Left cardiac atrium (tissue), 4 donors: ENCODE measurements at places on chromosomes 13 and 19. TPM values are rescaled to one million over a fixed set of nuclear protein-coding genes. Genes with fewer than 3 reads are reported as not detected.
A peak's percentile ranks its signal among the peaks of the same experiment; 100 is the strongest.

Gene CNFN
- not detected for total RNA-seq

GRCh38 chr19:39411832-39412099 is 703 bp upstream of the PLEKHG2 start:
- DNase-seq: peak; percentile 92

GRCh38 chr19:43735957-43736356 is 18.8 kb downstream of the SMG9 start:
- DNase-seq: no peak

GRCh38 chr19:37907735-37908455 is 887 bp downstream of the SIPA1L3 start:
- DNase-seq: no peak

DNA sequence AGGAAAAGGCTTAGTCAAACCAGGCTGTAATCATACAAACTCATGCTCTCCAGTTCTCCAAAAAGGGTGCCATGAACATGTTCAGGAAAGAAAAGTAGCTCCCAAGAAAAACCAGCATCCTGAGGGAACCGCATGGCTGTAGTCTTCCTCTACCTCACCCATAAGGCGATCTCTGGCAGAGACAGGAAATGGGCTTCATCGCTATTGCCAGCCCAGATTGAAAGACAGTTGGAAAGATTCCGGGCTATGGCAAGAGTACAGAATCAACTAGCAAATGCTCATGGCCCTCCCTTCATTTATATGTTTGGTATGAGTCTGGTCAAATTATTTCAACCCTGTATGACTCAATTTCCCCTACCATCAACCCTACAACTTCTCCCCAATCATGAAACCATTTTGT is 140.1 kb downstream of the LHFPL6 start:
- DNase-seq: no peak

GRCh38 chr19:35608251-35608650 is 4.3 kb upstream of the HAUS5 start:
- DNase-seq: no peak

Gene ZIC2
- not detected for total RNA-seq

DNA sequence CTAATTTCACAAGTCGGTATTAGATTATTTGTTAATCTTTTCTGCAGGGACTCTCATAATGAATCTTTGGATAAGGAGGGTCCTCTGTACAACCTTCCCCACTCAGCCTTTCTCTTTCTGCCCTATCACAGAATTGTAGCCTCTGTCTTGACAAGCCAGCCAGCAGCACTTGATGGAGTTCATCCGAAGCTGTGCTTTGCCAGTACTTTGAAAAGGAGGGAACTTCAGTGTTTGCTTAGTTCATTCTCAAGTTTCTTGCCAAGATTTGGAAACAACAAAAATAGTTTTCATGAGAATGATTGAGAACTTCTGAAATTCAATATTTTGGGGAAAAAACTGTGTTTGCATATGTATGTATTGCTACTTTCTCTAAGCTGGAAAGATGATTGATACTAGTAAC is 69.3 kb upstream of the HMGB1 start:
- no peak for DNase-seq

GRCh38 chr19:2477732-2478191 is 1.8 kb downstream of the GADD45B start:
- peak; percentile 48 for DNase-seq

GRCh38 chr13:59587971-59588716 is 575.6 kb downstream of the DIAPH3 start:
- no peak for DNase-seq

DNA sequence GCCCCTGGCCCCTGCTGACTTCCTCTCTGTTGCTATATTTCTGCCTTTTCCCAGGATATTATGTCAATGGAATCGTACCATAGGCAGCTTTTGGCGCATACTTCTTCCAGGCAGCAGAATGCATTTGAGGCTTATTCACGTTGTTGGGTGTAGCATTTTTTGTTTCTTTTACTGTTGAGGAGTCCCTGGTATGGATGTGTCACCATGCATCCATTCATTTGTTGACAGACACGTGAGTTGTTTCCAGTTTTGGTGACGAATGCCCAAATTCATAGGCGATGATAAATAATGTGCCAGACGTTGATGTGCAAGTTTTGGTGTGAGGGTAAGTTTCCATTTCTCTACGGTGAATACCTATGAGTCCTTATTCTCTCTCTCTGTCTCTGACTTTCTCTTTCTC is 5.0 kb downstream of the NFILZ start:
- no peak for DNase-seq

Gene PLPPR3
- total RNA-seq: 0.27 TPM

DNA sequence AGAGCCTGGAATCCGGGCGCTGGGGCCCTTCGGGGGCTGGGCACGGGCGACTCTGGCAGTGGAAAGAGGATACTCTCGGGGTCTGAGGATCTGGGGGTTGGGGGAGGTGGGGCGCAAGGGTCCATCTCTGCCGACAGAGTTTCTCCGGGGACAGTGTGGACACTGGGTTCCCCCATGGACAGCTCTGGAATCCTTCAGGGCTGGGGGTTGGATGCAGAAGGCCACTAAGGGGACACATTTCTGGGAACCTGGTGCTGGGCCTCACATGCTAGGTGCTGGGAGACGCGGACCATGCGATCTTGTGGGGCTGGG is 2.3 kb downstream of the TGFBR3L start:
- no peak for DNase-seq

- DNase-seq: peak; percentile 53
Observed at GRCh38 chr13:110479648-110480047, 81.9 kb downstream of the RAB20 start.

- peak; percentile 81 for DNase-seq
Observed at GRCh38 chr13:100588331-100589177, at the start of gene GGACT. Gene GGACT (minus strand): TSS chr13:100588789. CDS start chr13:100532591, 56,198 bp downstream.

- no peak for DNase-seq
Observed at GRCh38 chr13:88360761-88361160, 689.6 kb downstream of the SLITRK5 start.

- no peak for DNase-seq
Observed at GRCh38 chr13:32086791-32087441, 55.3 kb downstream of the FRY start.

GRCh38 chr13:102726430-102726829 is 31.6 kb upstream of the METTL21C start:
- no peak for DNase-seq

Gene FUT3
- not detected for total RNA-seq

DNA sequence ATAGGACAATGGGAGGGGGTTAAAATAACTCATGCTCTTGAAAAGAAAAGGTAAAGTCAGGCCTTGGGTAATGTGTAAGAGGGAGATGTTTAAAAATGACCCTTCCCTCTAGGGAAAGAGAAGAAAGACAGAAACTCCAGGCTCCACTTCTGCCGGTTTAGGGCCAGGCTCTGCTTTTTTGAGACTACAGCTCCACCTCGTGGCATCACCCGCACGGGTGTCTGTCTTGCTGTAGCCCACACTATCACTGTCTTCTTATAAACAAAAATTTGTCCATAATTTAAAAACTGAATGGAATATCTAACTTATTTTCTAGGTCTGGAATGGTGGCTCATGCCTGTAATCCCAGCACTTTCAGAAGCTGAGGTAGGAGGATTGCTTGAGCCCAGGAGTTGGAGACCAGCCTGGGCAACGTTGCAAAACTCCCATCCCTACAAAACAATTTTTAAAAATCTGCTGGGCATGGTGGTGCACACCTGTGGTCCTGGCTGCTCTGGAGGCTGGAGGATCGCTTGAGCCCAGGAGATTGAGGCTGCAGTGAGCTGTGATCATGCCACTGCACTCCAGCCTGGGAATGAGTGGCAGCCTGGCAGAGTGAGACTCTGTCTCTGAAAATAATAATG is 65.1 kb upstream of the GTF3A start:
- peak; percentile 66 for DNase-seq

Gene DCLK1
- total RNA-seq: 30.1 TPM

DNA sequence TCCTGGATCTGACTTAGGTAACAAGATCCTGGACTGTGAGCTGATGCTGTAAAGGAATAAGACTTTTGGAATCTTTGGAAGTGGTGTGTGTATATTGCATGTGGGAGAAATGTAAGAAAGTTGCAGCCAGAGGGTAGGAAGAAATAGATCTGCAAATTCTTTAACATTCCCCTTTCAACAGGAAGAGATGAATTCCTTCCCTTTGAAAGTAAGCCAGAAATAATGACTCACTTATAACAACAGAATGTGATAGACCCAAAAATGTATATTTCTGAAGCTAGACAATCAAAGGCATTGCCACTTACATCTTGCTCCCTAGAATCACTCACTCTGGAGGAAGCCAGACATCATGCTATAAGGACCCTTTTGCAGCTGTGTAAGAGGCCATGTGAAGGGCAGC is 9.8 kb upstream of the SIAH3 start:
- no peak for DNase-seq
